ENCODE measurements at places on chromosomes 16 and 17. TPM values are rescaled to one million over a fixed set of nuclear protein-coding genes. Genes with fewer than 3 reads are reported as not detected.
A peak's percentile ranks its signal among the peaks of the same experiment; 100 is the strongest.

Gene EFCAB3
- total RNA-seq, result not detected

Gene EXOC3L1
- 2.0 TPM for total RNA-seq

Gene BIRC5
- total RNA-seq, result not detected

Gene CHCT1
- total RNA-seq, result not detected

Gene PLCG2
- 9.6 TPM for total RNA-seq

GRCh38 chr16:29962344-29962994 lies 590 bp downstream of the TMEM219 start:
- no peak for DNase-seq

GRCh38 chr16:77574867-77575624 lies 140.2 kb upstream of the ADAMTS18 start:
- no peak for DNase-seq

DNA sequence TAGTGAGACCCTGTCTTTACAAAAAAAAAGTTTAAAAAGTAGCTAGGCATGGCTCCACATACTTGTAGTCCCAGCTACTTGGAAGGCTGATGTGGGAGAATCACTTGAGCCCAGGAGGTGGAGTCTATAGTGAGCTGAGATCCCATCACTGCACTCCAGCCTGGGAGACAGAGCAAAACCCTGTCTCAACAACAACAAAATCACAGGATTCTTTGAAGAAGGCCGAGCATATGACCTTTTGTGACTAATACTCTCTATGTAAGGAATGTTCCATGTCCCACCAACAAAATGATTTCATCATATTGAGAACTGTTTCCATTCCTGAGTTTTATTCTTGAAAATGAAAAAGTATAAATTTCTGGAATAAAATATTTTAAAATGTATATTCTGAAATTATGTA lies 58.9 kb upstream of the EFCAB3 start:
- no peak for DNase-seq

GRCh38 chr17:27800522-27800921 lies at the start of gene NOS2:
NOS2 (minus strand) TSS chr17:27800529; CDS start chr17:27798809, 1,720 bp downstream.
- no peak for DNase-seq

- DNase-seq, result no peak
Measured at GRCh38 chr16:9160551-9160911, 69.1 kb downstream of the HAPSTR1 start.

DNA sequence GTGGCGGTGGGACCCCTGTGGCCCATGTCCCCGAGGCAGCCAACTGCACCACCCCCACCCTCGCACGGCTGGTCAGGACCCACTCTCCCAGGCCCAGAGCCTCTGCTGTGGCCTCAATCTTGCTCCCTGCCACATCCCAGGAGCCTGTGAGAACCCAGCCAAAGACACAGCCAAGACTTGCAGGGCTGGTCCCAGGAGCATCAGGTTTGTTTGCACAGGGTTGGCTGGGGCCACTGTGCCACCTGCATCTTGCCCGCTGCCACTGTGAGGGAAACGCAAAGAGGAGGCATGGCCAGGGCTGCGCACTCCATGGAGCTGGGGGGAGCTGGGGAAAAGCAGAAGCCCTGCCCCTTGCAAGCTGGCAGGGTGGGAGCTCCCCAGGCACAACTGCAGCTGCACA lies 92.5 kb downstream of the SSH2 start:
- DNase-seq, result no peak

DNA sequence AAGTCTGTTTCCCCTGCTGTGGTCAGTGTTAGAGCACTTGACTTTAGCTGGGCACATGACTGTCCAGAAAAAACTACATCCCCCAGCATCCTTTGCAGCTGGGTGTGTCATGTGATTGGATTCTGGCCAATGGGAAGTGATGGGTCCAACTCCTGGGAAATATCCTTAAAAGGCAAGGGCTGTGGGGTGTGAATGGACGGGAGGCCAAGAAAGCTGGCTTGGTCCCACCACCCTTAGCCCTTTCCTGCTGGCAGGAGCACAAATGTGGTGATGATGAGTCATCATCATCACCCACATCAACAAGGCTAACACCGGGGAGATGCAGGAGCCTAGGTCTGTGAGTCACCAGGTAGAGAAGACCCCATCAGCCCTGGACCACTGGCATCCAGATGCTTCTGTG lies 341.7 kb downstream of the C16orf95 start:
- peak; percentile 31 for DNase-seq

- DNase-seq, result no peak
Measured at GRCh38 chr17:39212195-39212810, 12.2 kb downstream of the RPL19 start.

DNA sequence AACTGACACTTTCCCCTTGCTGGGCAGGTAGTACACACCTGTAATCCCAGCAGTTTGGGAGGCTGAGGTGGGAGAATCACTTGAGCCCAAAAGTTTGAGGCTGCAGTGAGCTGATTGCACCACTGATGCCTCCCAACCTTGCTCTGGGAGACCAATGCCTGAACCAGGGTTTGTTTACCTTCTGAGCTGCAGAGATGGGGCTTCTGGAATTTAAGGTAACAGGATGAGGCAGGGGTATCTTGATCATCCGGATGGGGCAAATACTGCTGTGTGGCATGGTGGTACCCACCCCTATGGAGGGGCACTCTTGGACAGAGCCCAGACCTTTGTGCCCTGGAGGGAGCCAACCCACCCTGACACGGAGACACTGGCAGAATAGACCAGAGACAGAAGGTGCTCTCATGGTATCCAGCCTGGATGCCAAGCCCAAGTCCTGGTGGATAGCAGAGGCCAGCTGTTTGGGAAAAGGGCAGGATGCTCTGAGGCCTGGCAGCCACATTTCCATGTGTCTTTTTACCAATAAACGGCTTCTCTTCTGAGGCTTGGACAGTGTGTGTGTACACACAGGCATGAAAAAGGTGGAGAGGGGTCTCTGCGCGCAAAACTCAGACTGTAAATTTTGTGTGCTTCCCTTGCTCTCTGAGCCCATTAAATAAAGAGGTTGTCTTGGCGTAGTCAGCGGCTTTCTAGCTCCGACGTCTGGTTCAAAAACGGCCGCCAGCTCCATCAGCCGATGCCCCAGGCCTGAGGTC lies 4.4 kb downstream of the ZNF48 start:
- no peak for DNase-seq

GRCh38 chr16:28844226-28844885 lies 1.8 kb downstream of the TUFM start:
- no peak for DNase-seq
